Cerebellum (tissue), 4 donors: ENCODE measurements at places on chromosomes 1 and 21.

DNA sequence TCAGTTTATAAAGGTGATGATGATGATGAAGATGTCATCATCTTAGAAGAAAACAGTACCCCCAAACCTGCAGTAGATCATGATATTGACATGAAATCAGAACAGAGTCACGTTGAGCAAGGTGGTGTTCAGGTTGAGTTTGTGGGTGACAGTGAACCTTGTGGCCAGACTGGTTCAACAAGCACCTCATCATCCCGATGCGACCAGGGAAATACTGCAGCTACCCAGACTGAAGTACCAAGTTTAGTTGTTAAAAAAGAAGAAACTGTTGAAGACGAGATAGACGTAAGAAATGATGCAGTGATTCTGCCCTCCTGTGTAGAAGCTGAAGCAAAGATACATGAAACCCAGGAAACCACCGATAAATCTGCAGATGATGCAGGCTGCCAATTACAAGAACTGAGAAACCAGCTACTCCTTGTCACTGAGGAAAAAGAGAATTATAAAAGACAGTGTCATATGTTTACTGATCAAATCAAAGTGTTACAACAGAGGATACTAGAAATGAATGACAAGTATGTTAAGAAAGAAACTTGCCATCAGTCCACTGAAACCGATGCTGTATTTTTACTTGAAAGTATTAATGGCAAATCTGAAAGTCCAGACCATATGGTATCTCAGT lies 16.0 kb upstream of the CHAF1B start:
- no peak for DNase-seq

DNA sequence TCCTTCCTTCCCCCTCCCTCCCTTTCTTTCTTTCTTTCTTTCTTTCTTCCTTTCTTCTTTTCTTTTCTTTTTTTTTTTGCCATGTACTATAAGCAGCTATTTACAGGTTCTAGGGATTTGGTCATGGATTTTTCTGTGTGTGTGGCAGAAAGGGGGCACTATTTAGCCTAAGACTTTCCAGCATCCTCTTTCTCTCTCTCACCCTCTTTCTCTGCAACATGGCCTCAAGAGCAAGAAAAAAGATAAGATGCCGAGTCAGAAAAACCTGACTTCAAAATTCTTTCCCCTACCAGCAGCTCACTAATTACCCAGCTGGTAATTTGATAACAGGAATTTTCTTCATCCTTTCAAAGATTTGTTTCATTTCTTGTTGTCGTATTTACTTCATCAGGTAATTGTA lies 458.3 kb upstream of the ADAMTS5 start:
- no peak for DNase-seq

DNA sequence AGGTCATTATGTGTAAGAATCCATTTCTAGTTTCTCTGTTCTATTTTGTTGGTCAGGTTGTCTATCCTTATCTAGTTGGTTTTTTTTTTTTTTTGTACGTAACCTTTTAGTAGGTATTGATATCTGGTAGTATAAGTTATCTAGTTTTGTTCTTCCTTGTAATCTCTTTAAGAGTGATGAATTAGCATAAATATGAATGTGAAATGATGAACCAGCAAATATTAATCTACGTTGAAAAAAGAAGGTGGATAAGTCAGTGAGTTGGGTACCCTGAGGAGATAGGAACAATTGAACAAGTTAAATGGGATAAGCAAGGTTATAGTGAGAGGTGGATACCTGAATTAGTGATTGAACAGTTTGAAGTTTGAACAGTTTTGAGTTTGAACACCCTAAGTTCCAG lies 33.9 kb downstream of the TTC3 start:
- DNase-seq: no peak

DNA sequence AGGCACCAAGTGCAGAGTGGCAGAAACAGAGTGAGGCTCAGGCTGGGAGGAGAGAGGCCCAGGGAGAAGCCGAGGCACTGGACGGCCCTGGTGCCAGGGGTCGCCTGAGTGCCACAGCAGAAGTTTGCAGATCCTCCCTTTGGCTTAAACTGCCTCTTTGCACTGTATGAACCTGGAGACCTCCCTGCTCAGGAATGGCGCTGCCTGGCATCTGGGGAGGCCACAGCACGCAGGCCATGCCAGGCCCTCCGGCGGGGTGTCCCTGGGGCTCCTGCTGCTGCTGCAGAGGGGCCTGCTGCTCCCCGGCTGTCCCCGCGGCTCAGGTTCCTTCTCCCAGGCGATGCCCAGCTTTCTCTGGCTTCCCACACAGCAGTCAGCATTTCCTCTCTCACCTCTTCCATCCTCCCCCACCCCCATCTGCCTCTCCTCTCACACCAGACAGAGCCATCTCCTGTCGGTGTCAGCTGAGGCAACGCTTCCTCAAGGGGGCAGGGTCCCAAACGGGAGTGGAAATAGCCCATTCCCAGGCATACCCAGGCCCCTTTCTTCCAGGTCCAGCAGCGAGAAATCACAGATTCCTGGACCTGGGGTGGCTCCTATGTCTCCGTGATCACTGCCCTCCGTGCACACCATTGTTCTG lies 35.2 kb downstream of the SYT6 start:
- DNase-seq: no peak

- no peak for DNase-seq
Measured at GRCh38 chr1:111967067-111967690, 22.3 kb downstream of the KCND3 start.

DNA sequence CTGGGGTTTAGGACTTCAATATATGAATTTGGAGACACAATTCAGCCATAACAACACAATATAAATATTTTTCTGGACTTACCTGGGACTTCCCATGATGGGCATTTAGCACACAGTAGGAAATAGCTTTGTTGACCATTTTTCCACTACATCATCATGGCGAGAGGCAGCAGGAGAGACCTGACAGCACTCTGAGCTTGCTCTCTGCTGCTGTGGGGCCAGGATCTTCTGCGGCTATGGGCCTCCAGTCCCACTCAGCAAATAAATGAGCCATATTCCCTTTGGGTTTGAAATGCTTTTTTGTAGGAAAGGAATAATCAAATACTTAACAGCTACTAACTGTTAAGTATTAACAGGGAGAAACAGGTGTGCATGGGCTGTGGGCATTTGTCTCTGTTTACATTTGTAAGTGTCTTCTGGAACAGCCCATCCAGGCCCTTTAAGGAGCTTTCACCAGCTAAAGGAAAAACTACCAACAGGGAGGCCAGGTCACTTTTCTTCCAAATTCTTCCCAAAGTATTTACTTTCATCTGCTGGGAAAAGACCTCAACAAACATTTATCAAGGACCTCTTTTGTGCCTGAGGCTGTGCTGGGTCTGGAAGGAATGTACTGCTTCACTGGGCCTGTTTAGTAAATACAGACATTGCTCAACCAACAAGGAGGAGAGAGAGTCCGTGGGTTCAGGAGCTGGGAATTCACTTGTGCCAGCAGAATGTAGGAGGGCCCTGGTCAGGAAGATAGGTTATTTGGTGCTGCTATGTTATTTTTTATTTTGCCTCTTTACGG lies 133.2 kb downstream of the LRIG2 start:
- DNase-seq: no peak

- DNase-seq: peak; percentile 13
Measured at GRCh38 chr1:244450597-244451538, 841 bp downstream of the ADSS2 start.

GRCh38 chr1:178277793-178278530 lies 184.1 kb downstream of the RASAL2 start:
- DNase-seq: no peak

DNA sequence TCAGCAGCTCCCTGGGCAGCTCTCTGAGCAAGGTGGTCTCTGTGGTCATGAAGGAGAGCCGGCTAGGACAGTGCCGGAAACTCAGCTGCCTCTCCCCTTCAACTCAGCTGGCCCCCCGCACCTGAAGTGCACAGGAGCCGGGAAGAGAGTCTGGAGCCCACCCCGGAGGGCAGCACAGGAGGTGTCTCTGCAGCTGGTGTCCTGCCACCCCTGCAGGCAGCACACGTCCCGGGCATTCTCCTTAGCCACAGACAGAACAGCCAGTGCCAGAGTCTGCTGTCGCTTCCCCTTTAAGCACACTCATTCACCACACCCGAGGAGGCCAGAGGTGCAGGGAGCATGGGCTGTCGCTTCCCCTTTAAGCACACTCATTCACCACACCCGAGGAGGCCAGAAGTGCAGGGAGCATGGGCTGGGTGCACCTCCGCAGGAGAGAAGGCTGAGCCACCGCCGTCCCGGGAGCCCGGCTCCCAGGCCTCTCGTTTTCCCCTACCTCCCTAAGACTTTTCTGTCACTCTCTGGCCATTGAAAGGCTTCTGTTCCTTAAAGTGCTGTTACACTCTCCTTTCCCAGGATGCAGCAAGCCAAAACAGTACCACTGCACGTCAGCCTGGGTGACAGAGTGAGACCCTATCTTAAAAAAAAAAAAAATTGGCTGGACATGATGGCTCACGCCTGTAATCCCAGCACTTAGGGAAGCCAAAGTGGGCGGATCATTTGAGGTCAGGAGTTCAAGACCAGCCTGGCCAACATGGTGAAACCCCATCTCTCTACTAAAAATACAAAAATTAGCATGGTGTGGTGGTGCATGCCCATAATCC lies 16.9 kb upstream of the SAMD11 start:
- no peak for DNase-seq

GRCh38 chr1:182303778-182304177 lies 87.8 kb downstream of the GLUL start:
- no peak for DNase-seq

DNA sequence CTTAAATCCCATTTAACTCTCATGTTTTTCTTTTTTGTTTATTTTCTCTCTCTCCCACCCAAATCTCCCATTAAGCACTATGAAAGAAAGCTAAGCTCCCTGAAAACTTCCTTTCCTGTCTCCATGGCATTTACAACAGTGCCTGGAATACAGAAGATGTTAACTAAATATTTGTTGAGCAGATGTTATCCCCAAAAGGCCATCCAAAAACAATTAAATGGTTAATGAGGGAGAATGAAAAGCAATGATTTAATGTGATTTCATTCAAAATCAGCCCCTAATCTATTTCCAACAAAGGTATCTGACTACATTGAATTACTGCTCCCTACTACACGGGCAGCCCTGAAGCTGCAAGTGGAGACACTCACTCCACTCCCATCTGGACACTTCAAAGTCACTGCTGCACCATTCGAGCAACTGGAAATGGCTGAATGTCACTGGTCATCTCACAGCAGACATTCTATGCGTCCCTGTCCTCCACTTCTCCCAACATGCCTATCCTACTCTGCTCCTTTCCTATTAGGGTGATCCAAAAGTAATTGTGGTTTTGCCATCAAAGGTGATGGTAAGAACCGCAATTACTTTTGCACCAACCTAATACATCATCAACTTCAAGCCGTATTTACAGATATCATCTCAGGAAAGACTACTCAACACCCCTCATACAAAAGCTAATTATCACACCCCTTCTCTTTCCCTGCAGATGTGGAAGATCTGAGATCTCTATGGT lies 7.5 kb downstream of the TP53BP2 start:
- DNase-seq: no peak

DNA sequence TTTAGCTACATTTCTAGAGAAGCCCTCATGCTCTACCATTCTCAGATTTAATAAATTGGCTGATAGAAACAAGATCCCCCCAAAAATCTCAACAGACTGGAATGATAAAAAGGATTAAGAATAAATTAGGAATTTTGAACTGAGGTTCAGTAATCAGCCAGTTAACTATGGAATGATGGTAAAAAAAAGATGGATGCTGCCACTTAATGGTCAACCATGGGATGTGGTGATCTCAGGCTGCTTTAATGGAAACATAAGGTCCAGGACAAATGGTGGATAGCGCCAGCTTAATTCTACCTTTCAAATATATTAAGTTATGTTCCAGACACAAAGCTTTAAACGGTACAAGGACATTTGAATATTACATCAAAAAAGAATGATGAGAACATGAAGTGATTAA lies 49.9 kb downstream of the CCN1 start:
- DNase-seq: no peak

DNA sequence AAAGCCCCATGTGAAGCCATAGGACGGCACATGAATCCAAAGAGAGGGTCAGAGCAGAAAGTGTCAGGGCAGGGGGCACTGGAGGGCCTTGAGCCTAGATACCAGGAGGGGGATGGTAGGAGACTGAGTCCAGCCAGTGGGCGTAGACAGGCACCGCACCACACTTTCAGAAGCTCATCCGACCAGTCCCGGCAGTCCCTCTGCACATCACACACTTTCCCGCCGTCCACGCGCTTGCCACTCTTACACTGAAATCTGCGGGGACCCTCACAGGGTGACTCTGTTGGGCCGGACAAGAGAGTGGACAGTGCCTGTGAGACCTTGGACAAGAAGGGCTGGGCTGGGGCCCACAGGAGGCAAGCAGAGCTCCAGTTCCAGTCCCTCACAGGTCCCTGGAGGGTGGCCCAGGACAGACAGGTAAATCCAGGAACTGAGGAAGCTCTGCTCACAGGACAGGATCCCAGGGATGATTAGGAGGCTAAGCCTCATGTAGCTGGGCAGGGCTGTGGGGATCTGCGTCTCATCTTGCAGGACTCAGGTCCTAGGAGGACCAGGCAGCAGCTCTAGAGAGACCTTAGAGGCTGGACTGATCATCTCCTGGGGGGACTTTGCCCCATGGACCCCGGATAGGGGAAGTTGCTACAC lies 36.3 kb upstream of the MAGOH start:
- no peak for DNase-seq

DNA sequence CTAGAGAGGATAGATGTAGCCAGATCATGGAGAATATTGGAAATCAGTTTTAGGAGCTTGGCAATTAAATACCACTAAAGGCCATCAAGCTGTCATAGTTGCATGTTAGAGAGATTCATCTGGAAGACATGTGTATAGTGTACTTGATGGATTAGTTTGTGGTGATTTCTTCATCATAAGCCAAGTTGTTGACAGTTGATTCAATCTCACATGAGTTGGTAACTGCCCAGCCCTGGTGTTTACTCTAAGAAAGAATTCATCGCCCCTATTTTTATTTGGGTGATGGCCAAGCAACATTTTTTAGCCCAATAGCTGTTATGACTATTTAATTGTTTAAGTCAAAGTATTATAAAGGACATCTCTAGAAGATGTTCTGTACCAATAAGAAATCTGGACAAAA lies 737.6 kb downstream of the PLA2G4A start:
- DNase-seq: no peak

- no peak for DNase-seq
Measured at GRCh38 chr1:61591351-61591750, 133.6 kb downstream of the TM2D1 start.

GRCh38 chr1:171389171-171389570 lies 75.2 kb downstream of the FMO4 start:
- no peak for DNase-seq

- DNase-seq: peak; percentile 22
Measured at GRCh38 chr1:233904633-233905415, at the start of gene SLC35F3. TSS of gene SLC35F3 (plus strand) at chr1:233904676.
